ENCODE measurements at places on chromosomes 5 and 9. TPM values are rescaled to one million over a fixed set of nuclear protein-coding genes. Genes with fewer than 3 reads are reported as not detected.

- DNase-seq: no peak
These were observed 74.4 kb downstream of the FAM174A start for GRCh38 chr5:100609594-100609993.

GRCh38 chr5:115262011-115262320 is 711 bp downstream of the PGGT1B start:
- no peak for DNase-seq

Gene KIF4B
- total RNA-seq: not detected

DNA sequence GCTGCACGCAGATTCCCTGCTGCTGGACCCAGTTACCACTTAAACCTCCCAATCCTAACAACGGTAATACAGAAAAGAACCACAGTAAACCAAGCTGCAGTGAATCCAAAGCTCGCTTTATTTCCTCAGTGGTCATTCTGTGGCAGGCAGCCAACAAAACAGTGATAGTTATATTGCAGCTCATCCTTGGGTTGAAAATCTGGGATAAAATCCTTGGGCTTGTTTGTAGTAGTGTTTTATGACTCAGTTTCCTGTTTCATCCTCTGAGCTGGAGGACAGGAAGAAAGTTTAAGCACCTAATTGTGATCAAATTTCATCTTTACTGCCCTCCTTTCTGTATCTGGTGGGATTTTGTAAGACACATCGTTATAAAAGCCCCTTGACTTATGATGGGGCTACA is 31.4 kb downstream of the HMGCR start:
- DNase-seq: no peak

DNA sequence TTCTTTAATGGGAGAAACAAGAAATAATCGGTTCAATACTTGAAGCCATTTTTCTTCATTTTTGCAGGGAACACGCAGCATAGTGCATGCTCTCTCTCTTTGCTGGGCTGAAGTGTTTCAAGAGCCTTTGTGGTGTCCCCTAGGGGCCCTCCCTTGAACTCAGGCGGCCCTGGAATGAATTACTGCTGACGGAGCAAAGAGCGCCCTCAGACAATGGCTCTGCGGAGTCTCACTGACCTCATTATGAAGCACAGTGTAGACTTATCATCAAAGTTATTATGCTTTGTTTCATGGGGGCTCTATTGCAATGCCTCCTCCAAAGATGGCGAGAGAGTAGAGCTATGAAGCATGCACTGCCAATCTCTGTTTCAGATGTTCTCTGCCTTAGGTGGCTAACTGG is 64.8 kb upstream of the ADCY2 start:
- peak; percentile 32 for DNase-seq

DNA sequence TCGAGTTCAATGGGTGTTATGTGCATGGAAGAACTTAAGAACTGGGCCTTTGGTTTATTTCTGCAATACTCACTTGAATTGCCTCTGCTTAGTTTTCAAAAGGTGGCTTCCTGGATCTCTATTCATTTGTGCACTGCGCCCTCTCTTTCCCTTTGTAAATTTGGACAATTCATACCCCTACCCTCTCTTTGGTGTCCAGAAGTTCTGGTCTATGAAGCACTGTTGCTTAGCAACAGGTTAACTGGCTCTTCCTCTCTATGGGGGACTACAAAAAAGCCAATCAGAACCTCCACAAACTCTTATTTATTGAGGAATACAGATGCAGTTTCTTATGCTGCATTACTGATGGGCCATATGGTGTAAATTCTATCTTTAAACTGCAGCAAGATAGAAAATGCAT is 13.5 kb upstream of the FAM120A start:
- no peak for DNase-seq

GRCh38 chr5:67243944-67244343 is 47.3 kb upstream of the CD180 start:
- no peak for DNase-seq

Gene DRD1
- total RNA-seq: not detected

DNA sequence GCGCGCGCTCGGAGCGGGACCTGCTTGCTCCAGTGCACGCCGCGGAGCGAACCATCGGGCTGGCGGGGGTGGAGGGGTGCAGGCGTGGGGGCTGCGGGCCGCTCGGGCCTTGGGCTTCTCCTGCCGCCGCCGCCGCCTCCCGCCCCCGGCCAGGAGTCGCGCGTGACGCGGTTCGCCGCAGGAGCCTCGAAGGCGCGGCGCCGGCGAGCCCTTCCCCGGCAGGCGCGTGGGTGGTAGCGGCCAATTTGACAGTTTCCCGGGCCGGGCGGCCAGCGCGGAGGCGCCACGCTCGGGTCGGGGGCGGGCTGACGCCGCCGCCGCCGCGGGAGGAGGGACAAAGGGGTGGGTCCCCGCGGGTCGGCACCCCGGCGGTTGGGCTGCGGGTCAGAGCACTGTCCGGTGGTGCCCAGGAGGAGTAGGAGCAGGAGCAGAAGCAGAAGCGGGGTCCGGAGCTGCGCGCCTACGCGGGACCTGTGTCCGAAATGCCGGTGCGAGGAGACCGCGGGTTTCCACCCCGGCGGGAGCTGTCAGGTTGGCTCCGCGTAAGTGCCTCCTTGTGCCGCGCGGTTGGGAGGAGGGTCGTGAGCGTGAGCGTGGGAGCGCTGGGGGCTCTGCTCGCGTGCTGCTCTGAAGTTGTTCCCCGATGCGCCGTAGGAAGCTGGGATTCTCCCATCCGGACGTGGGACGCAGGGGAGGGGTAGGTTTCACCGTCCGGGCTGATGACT is at the start of gene TJP2:
TSS of gene TJP2 (plus strand) at position 387 of the 725 bp plus-strand sequence. CDS start at position 483, 96 bp downstream.
- DNase-seq: peak; percentile 68

GRCh38 chr5:171597946-171598640 is 178.6 kb downstream of the FGF18 start:
- no peak for DNase-seq

Gene NUTM2F
- total RNA-seq: not detected

GRCh38 chr5:88886252-88886651 is 3.3 kb upstream of the MEF2C start:
- no peak for DNase-seq

Gene GARIN3
- total RNA-seq: not detected

Gene CENPK
- 11.9 TPM for total RNA-seq

Gene TAS2R1
- total RNA-seq: not detected

DNA sequence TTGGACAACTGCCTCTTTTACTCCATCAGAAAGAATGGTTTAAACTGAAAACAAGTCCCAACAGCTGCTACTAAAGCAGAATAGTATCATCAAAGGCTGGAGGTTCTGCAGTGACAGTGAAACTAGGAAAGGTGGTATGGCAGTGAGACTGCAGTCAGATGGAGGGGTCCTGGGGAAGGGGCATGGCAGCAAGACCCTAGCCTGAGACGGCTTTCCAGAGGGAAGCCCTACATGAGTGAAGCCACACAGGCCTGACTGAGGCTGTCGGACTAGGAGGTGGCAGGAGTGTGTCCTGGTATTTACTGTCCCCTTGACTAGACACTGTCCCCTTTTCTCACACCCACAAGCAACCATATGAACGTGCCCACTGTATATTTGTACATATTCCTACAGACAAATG is 40.4 kb upstream of the IPPK start:
- DNase-seq: no peak

- DNase-seq: no peak
These were observed 418.2 kb downstream of the TUSC1 start for GRCh38 chr9:25260046-25260445.

Gene F2RL1
- total RNA-seq: 0.42 TPM

Gene GABRA1
- not detected for total RNA-seq

DNA sequence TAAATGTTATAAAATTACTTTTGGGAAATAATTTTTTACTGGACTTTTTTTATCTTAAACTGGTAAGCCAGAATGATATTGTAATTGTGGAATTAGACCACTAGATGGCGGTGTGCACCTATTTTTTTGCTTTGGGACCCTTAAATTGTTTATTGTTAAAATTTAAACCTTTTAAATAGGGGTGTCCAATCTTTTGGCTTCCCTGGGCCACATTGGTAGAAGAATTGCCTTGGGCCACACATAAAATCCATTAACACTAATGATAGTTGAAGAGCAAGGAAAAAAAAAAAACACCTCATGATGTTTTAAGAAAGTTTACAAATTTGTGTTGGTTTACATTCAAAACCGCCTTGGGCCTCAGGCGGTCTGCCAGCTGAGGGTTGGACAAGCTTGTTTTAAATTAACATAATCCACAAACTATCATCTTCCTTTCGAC is 28.4 kb upstream of the GADD45G start:
- no peak for DNase-seq

- no peak for DNase-seq
These were observed 51.0 kb downstream of the FKTN start for GRCh38 chr9:105608721-105609598.

- no peak for DNase-seq
These were observed 4.2 kb downstream of the IFNA8 start for GRCh38 chr9:21413151-21413550.

DNA sequence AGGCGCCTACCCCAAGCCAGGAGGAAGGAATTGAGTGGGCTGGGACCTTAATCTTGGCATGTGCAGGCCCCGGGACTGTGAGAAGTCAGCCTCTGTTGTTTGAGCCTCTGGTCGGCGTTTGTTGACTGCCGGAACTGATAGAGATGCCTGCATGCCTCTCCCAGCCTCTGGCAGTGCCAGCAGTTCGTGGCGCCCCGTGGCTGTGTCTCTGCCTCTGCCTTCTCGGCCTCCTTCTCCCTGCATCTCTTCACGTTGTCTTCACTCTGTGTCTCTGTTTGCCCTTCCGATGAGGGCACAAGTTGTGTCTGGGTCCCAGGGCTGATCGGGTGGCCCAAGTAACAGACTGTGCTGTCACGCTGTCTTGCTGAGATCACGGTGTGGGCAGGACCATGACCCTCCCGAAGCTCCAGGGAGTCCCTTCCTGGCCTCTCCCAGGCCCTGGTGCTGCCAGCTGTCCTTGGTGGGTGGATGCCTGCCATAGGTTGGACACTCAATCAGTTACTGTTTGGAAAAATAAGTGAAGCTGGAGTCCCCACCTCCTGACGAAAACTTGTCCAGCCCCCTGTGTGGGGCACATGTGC is 133.5 kb upstream of the LPCAT1 start:
- DNase-seq: no peak

Gene BRD9
- 104 TPM for total RNA-seq

Gene HAUS6
- 18.3 TPM for total RNA-seq

- DNase-seq: no peak
These were observed 1217.3 kb downstream of the PTPRD start for GRCh38 chr9:9395539-9395938.

GRCh38 chr5:168215646-168216045 is 75.8 kb upstream of the WWC1 start:
- DNase-seq: no peak

Gene PCDHGA2
- total RNA-seq: 3.0 TPM

Gene CCDC180
- total RNA-seq: 13.1 TPM

GRCh38 chr5:117892360-117892759 is 1096.0 kb downstream of the DTWD2 start:
- DNase-seq: no peak

GRCh38 chr5:111252799-111253545 is 28.8 kb downstream of the CAMK4 start:
- DNase-seq: peak; percentile 57

DNA sequence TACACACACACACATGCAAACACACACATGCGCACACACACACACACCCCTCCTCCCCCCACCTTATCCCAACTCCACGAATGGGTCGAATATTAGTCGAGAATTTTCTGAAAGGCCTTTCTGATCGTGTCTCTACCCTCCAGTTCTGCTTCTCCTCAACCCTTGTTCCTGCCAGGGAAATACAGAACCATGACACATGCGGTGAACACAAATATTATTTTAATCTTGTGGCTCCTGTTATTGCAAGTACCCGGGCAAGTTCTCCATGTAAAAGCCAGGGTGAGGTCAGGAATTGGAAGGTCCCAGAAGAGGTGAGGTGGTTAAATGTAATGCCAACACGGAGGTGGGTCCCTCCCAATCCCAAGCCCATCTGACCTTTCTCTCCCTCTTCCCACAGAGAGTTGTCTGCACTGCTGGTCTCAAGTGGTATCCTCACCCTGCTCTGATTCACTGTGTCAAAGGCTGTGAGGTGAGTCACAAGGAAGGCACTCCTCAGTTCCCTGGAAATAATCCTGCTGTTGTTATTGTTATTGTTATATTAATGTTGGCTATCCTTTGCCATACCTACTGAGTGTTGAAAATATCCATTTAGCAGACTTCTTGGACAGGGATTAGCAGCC is 223.7 kb downstream of the PAPPA start:
- DNase-seq: no peak

- DNase-seq: no peak
These were observed 269.5 kb downstream of the ARHGEF28 start for GRCh38 chr5:73895471-73895870.

- no peak for DNase-seq
These were observed 69.2 kb downstream of the ZNF462 start for GRCh38 chr9:106932178-106932577.

DNA sequence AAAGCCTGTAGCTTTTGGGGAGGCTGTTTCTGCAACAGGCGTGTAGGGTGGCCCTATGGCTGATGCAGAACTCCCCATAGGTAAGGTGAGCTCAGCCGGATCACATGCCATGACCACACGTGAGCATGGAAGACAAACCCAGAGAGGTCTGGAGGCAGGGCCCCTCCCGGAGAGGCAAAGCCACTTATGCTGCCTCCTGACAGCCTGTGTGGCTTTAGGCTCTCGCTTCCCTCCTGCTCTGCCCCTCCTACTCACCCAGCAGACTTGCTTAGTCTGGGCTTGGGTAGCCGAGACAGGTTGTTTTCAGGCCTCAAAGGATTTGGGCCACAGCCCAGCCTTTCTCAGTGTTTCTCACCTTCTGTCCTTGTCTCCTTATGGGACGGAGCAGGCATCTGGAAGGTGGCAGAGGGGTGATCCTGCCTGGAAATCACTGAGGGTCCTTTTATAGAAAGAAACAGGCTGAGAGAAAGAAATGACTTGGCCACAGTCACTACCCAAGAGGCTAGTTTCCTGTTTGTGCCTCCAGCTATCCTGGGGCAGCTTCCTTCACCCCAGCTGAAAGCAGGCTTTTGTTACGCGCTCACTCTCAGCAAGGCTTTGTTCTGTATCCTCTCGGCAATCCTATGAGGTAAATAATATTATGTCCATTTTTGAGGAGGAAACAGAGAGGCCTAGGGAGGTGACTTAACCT is 89.9 kb downstream of the DAB2IP start:
- DNase-seq: peak; percentile 31

Gene PHF24
- 3.1 TPM for total RNA-seq

Gene ARID3C
- total RNA-seq: not detected

DNA sequence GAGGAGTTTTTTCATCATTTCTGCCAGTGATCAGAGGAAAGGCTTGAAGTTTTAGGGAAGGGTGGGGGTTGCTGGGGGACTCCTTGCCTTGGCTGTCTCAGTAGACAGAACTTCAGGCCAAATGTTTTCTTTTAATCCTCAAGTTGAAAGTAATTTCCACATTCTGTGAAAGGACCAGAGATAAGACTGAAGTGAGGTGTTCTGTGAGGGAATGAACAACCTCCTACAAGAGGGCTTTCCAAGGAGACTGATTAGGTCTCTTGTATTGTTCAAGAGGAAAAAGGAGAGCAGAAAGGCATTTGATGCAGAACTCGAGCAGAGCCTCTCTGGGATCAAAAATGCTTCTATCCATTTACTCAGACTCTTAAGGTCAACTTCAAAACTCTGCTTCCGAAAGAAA is 282.1 kb upstream of the ATP10B start:
- DNase-seq: no peak

Gene PAX5
- 24.3 TPM for total RNA-seq

GRCh38 chr9:136857581-136858412 is 5.7 kb downstream of the MAMDC4 start:
- peak; percentile 23 for DNase-seq

GRCh38 chr5:57491369-57491965 is 8.9 kb upstream of the ACTBL2 start:
- no peak for DNase-seq

Gene NIPSNAP3A
- 28.0 TPM for total RNA-seq

Data from glutamatergic neuron (in vitro differentiated cells).